Tongue (tissue), 3 donors: ENCODE measurements at places on chromosomes 1 and 21. TPM values are rescaled to one million over a fixed set of nuclear protein-coding genes. Genes with fewer than 3 reads are reported as not detected.

DNA sequence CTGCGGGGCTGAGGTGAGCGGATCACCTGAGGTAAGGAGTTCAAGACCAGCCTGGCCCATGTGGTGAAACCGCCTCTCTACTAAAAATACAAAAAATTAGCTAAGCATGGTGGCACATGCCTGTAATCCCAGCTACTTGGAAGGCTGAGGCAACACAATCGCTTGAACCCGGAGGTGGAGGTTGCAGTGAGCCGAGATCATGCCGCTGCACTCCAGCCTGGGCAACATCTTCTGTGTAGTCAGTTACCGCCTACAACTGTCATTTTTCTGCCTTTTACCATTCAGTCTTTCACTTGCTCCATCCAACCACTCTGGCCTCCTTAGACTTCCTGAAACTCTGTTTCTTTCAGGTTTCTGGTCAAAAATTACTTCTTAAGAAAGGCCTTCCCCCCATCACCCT, 2.2 kb downstream of the MYCBP start:
- no peak for DNase-seq

DNA sequence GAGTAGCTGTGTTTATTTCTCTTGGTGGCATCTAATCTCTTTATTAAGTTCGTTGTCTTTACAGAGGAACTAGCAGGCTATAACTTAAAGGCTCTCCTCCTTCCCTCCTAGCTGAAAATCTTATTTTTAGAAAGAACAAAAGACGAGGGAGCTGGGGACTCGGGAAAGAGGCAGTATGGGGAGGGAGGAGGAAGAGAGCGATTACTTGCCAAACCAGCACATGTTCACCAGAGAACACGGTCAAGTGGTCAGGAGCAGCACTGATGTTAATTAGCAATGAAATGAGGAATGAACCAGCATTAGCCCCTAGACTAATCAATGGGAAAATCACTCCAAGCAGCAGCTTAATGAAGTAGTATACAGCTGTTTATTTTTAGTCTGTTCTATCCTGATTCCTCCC, 171.3 kb upstream of the ESRRG start:
- no peak for DNase-seq

- DNase-seq, result no peak
Observed at GRCh38 chr1:179318491-179318890, 24.9 kb downstream of the SOAT1 start.

GRCh38 chr1:101128211-101128727, 102.7 kb upstream of the DPH5 start:
- no peak for DNase-seq

The KRTAP7-1 gene
- not detected for total RNA-seq

The KIF2C gene
- 12.5 TPM for total RNA-seq

The ESPN gene
- total RNA-seq, result 3.8 TPM

The DIO1 gene
- total RNA-seq, result not detected

The DPH5 gene
- total RNA-seq, result 31.9 TPM

The LHX8 gene
- total RNA-seq, result 9.4 TPM
